ENCODE measurements at places on chromosomes 7 and 10. TPM values are rescaled to one million over a fixed set of nuclear protein-coding genes. Genes with fewer than 3 reads are reported as not detected.
A peak's percentile ranks its signal among the peaks of the same experiment; 100 is the strongest.

DNA sequence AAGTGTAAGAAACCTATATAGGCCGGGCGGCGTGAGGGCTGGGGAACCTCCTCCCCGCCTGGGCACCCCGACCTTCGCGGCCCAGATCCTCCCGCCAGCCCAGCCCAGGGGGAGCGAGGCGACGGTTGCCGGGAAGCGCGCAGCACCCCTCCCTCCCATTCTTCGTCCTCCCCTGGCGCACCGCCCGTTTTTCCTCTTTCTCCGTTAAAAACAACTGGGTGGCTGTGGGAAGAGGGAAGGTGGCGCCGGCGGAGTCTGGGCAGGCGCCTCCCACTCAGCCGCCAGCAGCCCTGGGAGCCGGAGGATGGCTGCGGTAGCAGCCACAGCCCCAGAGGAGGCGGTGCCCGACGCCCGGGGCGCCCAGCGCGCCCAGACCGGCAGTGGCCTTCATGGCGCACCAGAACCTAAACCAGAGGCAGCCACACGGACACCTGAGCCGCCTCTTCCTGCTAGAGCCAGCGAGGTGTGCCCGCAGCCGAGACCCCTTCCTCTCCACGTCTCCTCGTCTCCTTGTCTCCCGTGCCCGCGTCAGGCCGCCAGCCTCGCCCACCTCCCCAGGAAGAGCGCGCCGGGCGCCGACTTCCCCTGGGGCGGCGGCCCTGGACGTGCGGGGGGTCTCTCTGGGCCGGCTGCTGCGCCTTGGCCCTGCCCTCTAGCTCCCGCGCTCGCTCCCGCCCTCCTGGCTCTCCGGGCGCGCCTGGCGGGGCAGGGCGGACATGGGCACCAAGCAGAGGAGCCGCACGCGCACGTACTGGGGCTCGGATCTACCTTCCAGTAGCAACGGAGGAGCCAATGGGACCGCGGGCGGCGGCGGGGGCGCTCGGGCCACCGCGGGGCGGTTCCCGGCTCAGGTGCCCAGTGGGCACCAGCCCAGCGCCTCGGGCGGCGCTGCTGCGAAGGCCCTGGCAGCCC is 32.8 kb upstream of the SFTPD start:
- peak; percentile 66 for DNase-seq

Gene RBP4
- 37.5 TPM for total RNA-seq

Gene CYP2C19
- total RNA-seq: not detected

GRCh38 chr7:3551536-3551935 is 250.5 kb downstream of the SDK1 start:
- no peak for DNase-seq

GRCh38 chr7:123569352-123570010 is 11.9 kb upstream of the NDUFA5 start:
- no peak for DNase-seq

- DNase-seq: no peak
These were observed 49.7 kb downstream of the INSYN2A start for GRCh38 chr10:127146661-127147060.

DNA sequence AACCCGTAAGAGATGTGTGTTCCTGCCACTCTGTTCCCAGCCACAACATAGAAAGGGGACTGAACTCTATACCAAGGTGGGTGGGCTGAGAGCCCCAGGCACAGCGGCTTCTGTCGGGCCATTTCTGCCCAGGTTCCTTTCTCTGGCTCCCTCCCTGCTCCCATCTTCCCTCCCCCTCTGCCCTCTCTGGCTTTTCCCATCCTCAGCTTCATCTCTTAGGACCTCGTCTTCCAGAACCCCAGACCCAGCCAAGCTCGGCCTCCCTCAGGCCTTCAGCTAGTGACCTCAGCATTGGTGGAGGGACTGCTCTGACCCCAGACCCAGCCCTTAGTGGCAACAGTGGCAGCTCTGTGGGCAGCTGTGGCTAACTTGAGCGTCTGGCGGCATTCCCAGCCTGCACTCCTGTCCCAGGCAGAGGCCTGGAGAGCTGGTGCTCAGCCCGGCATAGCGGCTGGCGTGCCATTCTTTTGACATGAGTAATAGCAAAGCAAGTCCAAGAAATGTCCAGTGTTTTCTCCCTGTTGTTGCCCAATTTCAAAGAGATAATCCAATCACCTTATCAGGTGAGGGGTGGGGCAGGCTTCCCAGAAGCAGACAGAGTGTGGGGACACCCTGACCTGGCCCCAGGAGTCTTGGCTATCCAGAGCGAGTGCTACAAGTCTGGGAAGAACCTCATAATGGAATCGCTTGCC is 15.9 kb downstream of the PTPRE start:
- peak; percentile 93 for DNase-seq

GRCh38 chr10:110717781-110718589 is 73.8 kb downstream of the RBM20 start:
- peak; percentile 77 for DNase-seq

- no peak for DNase-seq
These were observed 43.0 kb upstream of the DLX6 start for GRCh38 chr7:96962221-96962885.

GRCh38 chr10:10591715-10592341 is 425.8 kb upstream of the CELF2 start:
- no peak for DNase-seq

Gene DRGX
- total RNA-seq: not detected

Gene TMEM236
- 1.7 TPM for total RNA-seq

GRCh38 chr7:8209353-8209752 is 52.6 kb downstream of the ICA1 start:
- no peak for DNase-seq

Gene OR6B1
- total RNA-seq: not detected

Gene MYL10
- not detected for total RNA-seq

Gene TCAF2
- total RNA-seq: 6.3 TPM

GRCh38 chr10:11930312-11930978 is 107.3 kb downstream of the PROSER2 start:
- DNase-seq: no peak

DNA sequence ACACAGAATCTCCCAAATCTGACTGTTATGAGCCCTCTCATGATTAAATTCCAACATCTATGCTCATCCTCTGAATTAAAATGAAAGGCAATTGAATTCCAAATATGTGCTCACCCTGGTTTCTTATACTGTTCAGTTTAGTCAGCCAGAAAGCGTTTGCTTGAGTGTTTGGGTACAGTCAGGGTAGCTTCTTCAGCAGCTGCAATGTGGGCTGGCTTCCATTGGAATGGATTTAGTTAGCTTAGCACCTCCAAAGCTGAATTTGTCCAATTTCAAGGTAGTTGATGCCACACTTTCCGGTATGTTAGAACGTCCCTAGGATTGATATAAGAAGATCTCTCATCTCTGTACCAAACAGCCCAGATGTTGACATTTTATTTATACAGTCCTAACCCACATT is 9.3 kb downstream of the KLHL7 start:
- no peak for DNase-seq

GRCh38 chr7:91379236-91379635 is 115.0 kb downstream of the FZD1 start:
- DNase-seq: no peak

Gene FGL2
- total RNA-seq: 246 TPM

Gene LRMDA
- total RNA-seq: 25.7 TPM

Gene HECW1
- not detected for total RNA-seq

GRCh38 chr7:13560441-13560840 is 429.0 kb downstream of the ETV1 start:
- no peak for DNase-seq

DNA sequence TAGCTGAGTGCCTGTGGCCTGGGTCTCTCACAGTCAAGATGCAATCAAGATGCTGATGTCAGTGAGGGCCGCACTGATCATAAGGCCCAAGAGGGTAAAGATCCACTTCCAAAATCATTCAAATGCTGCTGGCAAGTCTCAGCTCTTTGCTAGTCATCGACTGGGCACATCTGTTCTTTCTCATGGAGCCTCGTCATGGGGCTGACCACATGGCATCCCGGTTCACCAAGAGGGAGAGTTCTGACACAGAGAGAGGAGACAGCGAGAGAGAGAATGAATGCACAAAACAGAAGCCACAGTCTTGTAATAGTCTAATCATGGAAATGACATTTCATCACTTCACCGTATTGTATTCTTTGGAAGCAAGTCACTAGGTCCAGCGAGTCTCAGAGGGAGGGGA is 1067.5 kb upstream of the C7orf33 start:
- DNase-seq: no peak
